ENCODE measurements at places on chromosomes 6 and 20.

- no peak for DNase-seq
These were observed 169.0 kb downstream of the FUT9 start for GRCh38 chr6:96184798-96185197.

DNA sequence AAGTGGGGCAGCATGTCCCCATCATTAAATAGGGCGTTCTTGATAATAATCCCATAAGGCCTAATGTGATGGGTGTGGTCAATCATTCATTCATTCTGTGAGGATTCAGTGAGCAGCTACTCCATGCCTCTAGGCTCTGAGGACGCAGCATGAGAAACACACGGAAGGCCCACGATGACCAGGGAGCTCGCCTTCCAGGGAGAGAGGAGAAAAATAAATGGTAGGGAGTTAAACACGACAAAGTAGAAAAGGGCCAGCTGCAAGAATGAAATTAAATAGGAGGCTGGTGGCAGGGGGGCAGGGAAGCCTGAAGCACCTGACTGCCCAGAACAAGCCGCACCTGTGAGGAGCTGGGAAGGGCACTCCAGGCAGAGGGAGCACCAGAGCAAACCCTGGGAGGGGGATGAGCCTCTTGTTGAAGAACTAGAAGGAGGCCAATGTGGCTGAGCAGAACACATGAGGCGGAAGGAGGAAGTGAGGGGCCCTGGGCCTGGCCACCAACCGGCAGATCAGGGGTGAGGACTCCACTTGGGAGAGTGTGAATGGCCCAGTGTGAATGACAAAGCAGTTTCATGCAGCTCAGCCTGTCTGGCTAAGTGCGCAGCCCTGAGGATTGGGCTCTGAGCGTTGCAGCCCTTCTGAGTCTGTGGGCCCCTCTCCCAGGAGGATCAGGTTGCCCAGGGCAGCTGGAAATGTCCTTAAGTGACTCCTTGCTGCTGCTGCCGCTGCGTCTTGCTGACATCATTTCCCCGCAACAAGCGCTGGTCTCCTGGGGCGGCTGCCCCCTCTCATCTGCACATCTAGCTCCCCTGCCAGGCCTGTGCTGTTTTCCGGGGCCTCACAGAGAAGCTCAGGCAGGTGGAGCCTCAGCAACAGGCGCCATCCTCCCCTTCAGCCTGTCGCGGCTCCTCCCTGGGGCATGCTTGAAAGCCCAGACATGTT lies 99.9 kb downstream of the CDH26 start:
- peak; percentile 69 for DNase-seq

DNA sequence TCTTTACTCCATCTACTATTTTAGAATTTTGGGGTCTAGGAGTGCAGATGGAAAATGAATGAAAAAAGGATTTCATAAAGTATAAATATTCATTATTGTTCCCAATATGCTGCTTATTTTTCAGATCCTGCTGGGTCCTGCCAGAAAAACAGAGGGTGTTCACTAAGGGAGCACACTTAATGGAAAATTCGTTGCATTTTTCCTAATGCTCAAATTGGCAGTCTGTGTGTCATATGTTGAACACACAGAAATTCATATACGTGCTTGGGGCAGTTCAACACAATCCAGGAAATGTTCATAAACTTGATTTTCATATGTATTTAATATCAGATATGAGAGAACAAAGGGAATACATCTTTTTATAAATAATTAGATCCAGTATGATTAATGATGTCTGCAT lies 1019.4 kb downstream of the EPHA7 start:
- no peak for DNase-seq

- DNase-seq = no peak
These were observed 129.1 kb downstream of the SASH1 start for GRCh38 chr6:148471624-148472159.

DNA sequence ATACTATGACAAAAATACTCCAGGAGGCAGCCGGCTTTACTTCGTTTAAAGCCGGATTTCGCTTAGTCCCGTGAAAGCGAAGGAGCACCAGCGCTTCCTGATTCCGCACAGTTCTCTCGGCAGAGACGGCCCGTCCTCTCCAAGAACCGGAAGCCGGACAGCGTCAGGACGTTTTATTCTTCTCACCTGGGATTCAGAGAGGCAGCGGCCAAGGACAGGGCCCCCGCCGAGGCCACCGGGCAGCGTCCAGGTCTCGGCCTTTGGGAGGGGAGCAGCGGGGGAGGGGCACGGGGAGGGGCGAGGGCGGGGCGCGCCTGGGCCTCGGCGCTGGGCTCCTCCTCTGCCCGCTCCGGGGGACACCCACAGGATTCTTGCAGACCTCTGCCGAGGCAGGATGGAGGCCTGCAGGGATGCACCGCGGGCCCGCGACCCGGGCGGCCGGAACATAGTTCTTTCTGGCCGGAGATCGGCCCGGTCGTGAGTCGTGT lies 2.8 kb upstream of the DIDO1 start:
- DNase-seq = no peak

DNA sequence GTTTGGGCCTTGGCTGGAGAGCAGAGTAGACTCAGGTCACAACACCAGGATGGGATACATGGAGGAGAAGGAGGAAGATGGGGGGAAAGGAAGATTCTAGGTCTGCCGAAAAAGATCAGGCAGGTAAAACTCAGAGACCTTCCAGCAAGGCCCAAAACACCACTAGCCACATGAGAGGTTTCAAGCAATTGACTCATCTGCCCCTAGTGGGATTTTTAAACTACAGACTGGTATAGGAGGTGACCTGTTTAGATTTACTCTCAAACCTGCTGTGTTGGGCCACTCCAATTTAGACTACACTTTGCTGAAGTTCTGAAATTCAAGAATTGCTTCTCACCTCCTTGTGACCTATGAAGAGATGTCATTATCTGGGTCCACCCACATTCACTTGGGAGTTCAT lies 236.9 kb upstream of the SASH1 start:
- no peak for DNase-seq

DNA sequence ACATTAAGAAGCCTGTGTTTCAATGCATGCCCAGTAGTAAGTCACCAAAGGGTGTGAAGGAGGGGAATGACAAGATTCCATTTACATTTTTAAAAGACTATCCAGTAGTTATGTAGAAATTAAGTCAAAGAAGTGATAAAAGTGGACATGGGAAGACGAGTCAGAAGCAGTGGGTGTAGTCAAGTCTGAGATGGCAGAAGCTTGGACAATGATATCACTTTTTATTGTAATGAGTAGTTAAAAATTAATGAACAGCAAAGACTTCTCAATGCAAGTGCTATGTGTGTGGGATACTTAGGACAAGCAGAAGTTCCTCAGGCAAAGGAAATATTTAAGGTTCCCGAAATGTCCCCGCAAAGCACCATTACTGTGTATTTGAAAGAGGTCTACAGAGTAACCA lies 156.0 kb downstream of the DST start:
- DNase-seq = no peak

- no peak for DNase-seq
These were observed 656.7 kb downstream of the EPHA7 start for GRCh38 chr6:92762443-92763273.

DNA sequence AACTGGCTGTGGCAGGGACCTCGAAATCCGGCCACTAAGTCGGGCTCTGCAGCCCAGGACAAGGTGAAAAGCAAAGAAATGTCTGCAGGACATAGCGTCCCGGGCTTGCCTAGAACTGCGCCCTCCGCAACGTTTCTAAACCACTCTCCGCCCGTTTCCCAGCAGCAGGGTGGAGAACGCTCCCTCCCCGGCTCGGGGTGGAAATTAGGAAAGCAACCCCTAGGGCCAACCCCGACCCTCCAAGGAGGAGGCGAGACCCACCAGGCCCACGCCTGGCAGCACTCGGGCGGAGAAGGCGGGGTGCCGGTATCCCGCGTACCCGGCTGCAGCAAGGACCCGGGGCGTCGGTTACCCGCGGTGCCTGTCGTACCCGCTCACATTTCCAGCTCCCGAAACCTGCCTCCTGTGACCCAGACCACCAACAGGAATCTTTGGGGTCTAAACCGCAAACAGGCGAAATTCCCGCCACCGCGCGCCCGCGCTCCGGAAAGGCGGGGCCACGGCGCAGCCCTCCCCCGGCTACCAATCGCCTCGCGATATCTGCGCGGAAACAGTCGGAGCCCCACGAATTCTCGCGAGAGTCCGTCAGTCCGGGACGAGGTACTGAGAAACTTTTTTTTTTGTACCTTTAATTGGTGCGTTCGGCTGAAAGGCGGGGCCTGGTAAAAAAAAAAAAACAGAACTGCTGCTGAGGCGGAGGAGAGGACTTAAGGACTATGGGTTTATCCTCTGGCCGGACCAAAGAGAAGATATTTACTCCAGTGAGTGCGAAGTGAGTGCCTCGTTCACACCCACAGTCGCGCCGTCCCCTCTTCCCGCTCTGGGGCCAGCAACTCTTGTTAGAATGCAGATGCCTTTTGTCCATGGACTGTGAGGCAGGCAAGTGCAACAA lies at the start of gene MMS22L:
Gene MMS22L (minus strand): TSS at position 491 of the 892 bp plus-strand sequence. CDS start 739 bp downstream, outside the sequence.
- peak; percentile 86 for DNase-seq

DNA sequence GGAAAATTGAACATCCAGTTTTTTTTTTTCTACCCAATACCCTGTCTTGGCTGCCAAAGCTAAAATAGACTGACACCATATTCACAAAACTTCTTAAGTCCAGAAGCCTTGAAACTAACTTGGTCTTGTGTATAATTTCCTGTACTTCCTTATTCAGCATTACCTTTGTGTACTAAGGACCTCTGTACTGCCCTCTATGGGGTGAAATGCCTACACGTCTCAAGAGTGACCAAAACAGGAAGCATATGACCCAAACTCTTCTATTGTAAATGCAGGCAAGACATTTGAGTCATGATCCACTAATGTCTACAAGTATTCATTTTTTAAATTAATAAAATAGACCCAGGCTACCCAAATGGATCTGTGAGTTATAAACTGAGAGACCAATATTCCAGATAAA lies 50.4 kb downstream of the HMGCLL1 start:
- peak; percentile 77 for DNase-seq

GRCh38 chr20:39676857-39677391 lies 714.8 kb downstream of the DHX35 start:
- DNase-seq = no peak

GRCh38 chr20:38278131-38278530 lies 17.6 kb upstream of the KIAA1755 start:
- DNase-seq = no peak

- DNase-seq = no peak
These were observed 4.5 kb downstream of the SOX4 start for GRCh38 chr6:21597801-21598673.

GRCh38 chr20:33812152-33812849 lies 1.2 kb downstream of the CHMP4B start:
- DNase-seq = peak; percentile 31

- no peak for DNase-seq
These were observed 87.0 kb upstream of the BMP2 start for GRCh38 chr20:6680441-6680840.

DNA sequence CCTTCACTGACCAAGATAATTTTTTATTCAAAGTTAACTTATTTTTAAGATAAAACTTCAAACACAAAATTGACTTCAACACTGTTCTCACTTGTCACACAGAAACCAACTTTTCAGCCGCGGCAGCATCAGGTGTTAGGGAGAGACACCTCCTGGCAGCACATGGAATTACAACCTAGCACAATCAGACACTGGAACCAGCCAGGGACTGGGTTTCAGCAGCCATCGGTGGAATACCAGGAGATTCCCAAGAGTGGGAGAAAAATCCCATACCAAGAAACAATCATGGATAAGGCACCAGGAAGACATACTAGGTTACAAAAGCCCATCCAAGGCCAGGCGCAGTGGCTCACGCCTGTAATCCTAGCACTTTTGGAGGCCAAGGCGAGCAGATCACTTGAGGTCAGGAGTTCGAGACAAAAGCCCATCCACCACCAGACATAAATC lies 70.0 kb downstream of the SNX5 start:
- DNase-seq = peak; percentile 59
